ENCODE measurements at places on chromosomes 7 and 10.
A peak's percentile ranks its signal among the peaks of the same experiment; 100 is the strongest.

DNA sequence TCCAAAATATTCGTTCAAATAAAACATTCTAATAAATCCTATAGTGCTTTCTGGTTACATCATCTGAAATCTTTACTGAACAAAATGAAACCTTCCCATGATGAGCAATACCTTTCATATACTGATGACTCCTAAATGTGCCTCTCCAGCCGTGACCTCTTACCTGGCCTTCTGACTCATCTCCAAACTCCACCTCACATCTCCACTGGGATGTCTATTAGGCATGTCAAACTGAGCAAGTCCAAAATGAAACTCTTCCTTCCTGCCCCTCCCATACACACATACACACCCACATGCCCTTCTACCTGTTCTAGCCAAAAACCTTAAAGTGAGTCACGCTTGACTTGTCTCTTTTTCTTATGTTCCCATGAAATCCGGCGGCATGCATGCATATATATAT, 22.9 kb downstream of the GSAP start:
- DNase-seq = no peak

- DNase-seq = no peak
Measured at GRCh38 chr10:32411797-32412498, 34.0 kb upstream of the CCDC7 start.

DNA sequence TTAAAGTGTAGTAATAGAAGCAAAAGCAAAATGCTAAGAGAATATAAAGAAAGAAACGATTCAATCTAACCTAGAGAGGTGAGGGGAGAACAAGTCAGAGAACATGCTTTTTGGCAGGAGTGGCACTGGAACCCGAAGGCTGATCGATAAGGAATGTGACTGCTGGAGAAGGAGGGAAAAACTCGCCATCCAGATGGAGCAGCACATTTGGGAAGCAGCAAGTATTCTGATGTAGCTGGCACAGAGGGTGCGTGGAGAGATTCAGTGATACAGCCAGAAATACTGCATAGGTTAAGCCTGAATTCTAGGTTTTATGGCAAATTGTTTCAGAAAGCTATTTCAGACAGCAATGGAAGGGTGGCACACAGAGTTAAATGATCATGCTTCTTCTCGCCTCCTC, 42.0 kb downstream of the USP6NL start:
- no peak for DNase-seq

GRCh38 chr7:132856416-132856815, 225.5 kb downstream of the CHCHD3 start:
- DNase-seq = no peak

DNA sequence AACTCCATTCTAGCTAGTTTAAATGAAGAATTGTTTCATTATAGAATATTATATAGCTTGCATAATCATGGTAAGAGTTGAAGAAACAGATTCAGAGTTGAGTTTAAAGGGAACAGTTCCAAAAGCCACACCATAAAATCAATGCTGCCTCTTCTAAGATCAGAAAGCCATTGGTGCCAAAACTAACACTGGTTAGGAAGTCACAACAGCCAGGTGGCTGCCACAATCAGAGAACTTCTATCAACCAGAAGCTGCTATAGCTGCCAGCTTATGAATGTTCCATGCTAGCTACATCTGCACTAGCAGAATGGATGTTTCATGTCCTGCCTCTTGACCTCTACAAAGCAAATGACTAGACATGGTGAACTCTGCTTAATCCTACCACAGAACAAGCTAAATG, 583.1 kb upstream of the LRRN3 start:
- no peak for DNase-seq

GRCh38 chr7:90625562-90625961, 29.4 kb downstream of the CDK14 start:
- no peak for DNase-seq

DNA sequence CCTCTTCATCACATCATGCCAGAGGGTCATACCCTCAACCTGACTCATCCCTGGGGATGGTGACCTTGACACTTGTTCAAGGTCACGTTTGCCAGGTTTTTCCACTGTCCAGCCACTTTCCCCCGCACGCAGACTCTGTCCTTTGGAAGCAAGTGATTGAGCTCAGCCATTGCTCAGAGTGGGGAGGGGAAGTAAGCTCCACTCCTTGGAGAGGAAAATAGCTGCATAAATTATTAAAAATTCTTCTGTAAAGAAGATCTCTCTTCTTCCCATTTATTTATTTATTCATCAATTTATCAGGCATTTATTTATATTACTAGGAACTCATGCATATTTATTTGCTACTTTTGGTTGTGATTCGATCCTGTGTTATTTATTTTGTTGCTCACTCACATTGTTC, 88.0 kb downstream of the GLRX3 start:
- DNase-seq = no peak

- DNase-seq = no peak
Measured at GRCh38 chr10:30420266-30420665, 13.7 kb upstream of the MAP3K8 start.

DNA sequence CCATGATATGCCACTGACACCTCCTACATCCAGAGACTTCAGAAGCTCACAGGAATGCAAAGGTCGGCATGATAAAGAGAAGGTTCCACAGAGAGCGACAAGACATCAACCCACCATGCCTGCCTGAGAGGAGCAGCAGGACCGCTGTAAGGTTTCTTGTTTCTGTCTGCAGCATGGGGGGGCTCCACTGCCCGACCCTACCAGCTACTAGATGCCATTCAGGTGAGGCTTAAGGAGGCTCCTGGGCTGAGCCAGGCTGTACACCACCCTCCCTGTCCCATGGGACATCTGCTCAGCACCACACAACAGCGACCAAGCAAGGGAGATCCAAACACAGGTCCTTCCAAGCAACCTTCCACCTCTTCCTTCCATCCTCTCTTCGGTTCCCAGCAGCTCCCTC, 234.6 kb downstream of the TNS3 start:
- DNase-seq = no peak

DNA sequence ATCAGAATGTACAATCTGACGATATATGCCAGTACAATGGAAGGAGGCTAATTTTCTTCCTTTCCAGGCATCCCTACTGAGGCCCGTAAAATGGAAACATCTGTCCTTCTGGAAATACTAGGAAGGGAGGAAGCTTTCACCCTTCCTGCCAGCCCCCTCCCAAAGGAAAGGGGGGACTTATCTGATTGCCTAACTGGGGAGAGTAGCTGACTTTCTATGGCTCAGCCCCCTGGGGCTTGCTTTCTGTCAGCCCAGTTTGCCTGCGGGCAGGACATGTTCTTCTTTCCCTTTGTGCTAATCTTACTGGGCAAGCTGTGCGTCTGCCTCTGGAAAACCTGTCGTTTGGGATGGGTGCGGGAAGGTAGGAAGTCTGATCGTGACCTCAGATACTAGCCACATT, 508.9 kb downstream of the SUGCT start:
- no peak for DNase-seq

GRCh38 chr7:78529392-78529791, 730.8 kb downstream of the PHTF2 start:
- DNase-seq = no peak

GRCh38 chr10:44386546-44387052, 1.7 kb upstream of the CXCL12 start:
- DNase-seq = peak; percentile 66

DNA sequence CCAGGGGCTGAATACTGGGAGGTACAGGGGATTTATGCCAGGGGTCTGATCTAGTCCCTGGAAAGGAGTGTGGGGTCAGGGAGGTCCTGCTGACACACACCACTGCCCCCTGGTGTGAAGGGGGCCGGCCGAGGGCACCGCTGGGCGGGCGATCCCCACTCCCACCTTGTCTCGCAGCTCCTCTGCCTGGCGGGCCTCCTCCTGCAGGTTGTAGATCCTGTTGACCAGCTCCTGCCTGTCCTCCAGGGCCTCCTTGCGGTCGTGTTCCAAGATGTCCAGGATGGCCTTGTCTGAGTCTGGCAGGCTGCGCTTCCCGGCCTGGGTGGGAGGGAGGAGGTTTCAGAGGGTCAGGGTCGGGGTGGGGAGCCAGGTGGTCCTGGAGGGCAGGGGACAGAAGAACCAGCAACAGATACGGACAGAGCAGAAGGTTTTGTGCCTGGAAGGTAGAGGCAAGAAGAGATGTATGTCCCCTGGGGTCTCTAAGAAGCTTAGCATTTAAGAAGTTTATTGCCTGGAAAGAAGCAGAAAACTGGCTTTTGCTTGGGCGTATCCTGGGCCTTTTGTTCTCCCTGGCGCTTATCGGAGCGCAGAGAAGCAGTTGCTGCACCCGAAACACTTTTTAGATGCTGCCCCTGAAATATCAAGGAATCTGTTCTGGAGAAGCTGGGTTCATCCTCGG, 94.5 kb upstream of the GNA12 start:
- no peak for DNase-seq

- no peak for DNase-seq
Measured at GRCh38 chr7:30932562-30932961, 20.9 kb downstream of the AQP1 start.

GRCh38 chr7:35038354-35038753, 1.1 kb upstream of the DPY19L1 start:
- no peak for DNase-seq

GRCh38 chr10:124237282-124237961, 144.0 kb upstream of the CHST15 start:
- DNase-seq = no peak

DNA sequence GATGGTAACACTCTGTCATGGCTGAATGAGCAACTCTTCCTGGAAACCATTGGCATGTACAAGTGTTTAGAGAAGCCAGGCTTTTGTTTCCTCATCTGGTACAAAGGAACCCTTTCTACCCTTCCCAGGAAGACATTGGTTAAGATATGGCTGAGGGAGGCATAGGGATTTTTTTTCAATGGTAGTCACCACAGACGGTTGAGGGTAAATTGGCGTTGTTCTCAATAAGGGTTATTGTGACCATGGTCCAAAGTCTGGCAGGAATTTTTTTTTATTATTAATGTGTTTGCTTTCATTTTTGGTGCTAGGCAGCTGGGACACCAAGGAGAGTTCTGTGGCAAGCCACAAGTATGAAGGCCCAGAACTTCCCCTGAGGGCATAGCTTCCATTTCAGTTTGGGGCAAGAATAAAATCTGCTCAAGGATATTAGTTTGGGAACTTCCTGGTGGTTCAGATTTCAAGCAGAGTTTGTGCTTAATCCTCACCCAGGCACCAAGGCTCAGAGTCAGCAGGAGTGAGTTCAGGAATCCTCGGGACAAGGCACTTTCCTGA, at the start of gene PLEKHS1:
TSS of gene PLEKHS1 (plus strand) at position 502 of the 552 bp plus-strand sequence. CDS start 3,596 bp downstream, outside the sequence.
- DNase-seq = no peak

DNA sequence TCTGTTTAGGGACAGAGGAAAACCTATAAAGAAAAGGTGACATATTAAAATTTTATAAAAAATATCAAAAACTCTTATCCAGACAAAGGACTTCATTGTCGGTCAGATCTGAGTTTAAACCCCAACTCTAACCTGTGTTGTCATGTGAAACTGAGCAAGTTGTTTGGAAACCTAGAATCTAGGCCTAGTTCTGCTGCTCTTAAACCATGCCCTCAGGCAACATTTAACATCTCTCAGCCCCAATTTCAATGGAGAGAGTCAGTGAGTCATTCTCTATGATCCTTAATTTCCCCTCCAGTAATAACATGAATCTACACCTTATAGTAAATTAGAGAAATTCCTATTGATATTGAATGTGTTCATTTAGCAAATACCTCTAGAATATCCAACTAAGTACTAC, 192.3 kb downstream of the IMMP2L start:
- no peak for DNase-seq

DNA sequence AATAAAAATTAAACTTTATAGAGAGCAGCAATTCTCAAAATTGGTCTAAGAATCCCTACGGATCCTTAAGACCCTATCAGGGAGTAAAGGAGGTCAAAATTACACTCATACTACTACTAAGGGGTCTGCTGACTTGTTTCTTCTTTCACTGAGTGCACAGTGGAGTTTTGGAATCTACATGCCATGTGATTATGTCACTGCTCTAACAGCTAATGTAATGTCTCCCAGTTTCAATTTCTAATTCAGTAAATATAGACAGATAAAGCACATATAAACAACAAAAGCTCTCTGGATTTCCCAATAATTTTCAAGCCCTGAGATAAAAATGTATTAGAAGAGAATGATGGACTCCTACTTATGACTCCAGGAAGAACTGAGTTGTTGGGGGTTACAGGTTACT, 74.6 kb downstream of the WAPL start:
- DNase-seq = no peak

DNA sequence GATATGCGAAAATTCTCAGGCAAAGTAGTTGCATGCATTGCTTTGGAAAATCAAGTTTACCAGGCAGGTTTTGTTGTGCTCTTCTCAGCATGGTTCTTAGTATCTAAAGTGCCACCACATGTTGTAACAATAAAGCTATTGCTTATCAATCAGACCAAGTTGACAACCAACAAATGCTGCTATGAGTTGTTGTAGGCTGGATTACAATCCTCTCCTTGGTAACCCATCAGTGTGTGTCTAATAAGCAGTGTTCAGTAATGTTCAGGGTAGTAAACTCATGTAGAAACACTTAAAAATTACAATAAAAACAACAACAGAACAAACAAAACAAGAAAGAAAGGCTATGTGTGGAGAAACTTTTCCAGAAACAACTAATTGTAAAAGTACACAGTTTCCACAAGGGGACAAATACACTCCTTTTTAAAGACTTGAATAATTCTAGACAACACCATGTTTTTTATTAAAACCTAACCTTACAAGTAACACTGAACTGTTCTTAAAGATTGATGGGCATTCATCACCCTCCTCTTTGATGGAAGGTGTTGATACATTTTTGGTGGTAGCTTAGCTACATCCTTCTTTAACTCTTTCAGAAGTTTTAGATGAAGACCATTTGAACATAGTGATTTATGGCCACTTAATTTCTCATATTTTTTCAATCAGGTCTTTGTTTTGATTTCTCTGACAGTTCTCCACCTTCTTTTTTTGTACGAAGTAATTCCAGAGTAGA, 370.9 kb upstream of the SEMA3A start:
- no peak for DNase-seq

GRCh38 chr10:72319416-72320254, 35.1 kb downstream of the DNAJB12 start:
- peak; percentile 87 for DNase-seq

DNA sequence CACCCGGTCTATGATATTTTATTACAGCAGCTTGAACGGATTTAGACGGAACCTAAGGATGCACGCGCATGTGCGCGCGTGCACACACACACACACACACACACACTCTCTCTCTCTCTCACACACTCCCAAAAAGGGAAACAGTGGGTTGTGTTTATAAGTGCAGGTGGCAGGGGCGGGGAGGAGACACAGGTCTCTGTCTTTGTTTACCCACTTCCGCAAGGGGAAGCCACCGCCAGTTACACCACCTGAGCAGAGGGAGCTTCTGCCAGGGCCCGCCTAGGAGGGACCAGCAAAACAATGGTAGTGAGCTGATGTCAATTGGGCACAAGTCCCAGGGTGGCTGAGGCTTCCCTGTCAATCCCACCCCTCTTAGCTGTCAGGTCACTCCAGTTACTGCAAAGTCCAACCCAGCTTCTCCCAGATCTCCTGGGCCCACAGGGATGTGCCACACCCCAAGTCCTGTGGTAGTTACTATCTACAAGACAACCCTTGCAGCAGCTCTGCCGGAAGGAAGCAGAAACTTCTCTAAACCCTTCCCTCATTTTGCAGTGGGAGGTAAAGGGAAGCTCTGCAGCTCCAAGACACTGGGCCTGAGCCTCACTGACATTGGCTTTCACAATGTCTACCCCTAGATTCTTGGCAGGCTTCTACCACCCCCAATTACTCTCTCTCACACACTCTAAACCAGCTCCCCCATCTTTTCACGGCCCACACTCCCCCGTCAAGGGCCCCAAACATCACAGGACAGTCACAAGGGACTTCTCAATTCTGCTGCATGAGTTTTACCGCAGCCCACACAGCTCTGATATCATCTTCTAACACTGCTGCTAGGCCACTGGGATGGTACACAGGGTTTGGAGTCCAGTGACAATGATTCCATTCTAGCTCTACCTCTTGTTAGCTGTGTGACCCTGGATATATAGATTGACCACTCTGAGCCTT, 17.6 kb downstream of the ANXA11 start:
- DNase-seq = no peak

GRCh38 chr10:126253611-126253998, 134.7 kb downstream of the ADAM12 start:
- DNase-seq = no peak
